ENCODE measurements at places on chromosomes 11 and 22.

- no peak for DNase-seq
Measured at GRCh38 chr11:31820438-31820818, 9.3 kb upstream of the PAX6 start.

DNA sequence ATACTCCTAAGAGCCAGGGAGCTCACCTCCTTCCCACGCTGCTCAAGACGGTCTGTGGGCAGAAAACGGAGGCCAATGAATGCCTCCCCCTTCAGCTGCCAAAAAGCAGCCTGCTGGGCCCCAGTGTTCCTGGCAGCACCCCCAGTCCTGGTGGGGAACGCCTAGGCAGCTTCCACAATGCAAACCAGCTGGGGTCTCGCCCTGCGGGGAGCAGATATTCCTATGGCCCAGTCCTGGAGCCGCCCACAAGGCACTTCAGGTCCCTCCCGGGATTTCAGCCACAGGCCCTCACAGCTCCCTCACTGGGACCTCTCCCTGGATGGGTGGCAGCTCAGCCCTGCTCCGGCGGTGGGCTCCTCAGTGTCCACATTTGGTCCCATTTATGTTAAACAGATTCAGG, 29.2 kb downstream of the A4GALT start:
- DNase-seq: no peak

DNA sequence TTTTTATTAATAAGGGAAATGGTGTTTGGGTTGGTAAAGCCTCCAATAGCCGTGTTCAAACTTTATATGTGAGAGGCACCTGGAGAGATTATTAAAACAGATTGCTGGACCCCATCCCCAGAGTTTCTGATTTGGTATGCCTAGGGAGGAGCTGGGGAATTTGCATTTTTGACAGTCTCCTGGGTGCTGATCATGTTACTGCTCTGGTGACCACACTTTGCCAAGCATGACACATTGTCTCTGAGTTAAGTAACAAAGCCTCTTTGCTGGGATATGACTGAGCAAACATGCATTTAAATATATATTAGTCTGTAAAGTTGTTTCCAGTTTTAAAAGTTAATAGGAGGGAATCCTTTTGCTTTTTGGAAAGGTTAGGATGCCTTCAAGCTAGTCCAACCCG, 140.4 kb downstream of the NAV2 start:
- DNase-seq: no peak

GRCh38 chr22:50530877-50531545, 1.2 kb upstream of the TYMP start:
- DNase-seq: peak; percentile 79

DNA sequence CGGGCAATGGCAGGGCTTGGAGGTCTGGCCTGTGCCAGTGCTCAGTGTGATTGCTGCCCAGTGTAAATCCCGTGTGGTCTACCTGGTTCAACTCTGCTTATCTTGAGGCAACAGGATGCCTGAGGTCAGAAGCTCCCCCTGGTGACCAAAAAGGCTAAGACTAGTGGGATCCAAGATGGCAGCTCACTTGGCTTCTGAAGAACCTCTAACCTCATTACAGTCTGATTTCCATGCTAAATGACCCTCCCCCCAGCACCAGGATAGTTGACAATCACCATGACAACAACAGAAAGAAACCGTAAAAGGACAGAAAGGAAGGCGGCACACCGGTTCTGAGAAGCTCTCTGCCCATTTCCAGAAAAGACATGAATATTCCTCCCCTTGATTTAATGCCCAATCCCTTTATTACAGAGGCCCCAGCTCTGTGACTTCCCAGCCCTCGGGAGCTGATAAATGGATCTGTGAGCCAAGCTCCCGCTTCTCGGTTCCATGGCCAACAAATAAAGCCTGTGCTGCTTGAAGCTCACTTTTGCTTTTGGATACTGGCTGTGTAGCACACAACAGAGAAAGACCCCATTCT, 398.4 kb downstream of the CTTN start:
- no peak for DNase-seq

DNA sequence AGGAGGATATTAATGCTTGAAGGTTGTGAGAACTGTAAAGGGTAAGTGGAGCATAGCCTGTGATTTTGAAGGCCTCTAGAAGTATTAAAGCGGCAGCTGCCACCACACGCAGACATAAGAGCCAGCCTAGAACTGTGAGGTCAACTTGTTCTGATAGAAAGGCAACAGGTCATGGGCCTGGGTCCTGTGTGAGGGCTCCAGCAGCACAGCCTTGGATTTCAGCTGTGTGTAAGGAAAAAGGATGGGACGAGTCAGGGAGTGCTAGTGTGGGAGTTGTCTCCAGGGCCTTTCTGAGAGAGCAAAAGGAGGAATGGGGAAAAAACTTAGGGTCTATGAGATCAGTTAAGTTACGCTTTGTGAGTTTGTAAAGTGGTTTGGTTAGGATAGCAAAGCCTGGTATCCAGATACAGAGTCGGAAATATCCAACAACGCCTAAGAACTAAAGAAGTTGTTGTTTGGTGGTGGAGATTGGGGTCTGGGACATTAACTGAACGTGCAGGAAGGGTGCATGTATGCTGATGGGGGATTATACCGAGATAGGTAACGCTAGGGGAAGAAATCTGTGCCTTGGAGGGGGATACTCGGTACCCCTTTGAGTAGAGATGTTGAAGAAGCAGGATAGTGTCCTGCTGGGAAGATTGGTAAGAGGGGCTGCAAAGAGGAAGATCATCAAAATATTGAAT, 17.4 kb upstream of the ANO1 start:
- no peak for DNase-seq

- DNase-seq: no peak
Measured at GRCh38 chr22:46340676-46341075, 5.2 kb downstream of the TRMU start.

GRCh38 chr22:29772170-29772641, 5.0 kb downstream of the UQCR10 start:
- DNase-seq: no peak

DNA sequence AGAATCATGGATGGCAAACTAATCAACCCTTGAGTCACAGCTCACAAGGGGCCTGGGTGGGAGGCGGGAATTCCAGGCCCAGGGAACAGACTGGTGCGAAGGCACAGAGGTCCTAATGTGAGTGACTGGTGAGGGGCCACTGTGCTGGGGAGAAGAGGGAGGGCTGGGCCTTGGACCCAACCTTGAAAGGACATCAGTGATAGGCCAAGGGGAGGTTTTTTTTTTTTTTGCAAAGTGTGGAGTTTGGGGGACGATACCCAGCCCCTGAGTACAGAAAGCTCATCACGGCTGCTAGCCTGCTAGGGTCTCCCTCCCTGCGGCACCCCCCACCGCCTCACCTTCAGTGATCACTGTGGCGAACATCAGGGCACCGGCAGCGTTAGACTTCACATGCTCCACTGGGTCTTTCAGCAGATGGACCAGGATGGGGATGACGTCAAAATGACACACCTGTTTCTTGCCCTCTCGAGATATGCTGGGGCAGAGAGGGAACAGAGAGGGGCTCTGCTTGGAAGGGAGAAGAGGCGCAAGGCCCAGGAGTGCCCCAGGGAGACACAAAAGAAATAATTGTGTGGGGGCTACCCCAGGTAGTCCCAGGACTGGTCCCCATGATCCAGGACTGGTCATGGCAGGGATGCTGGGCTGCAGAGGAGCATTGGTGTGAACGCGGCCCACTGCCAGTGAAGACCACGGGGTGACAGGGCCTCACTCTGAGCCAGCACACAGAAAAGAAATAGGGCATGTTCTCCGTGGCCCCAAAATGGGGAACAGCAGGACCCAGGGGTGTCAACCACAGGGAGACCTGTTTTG, 8.6 kb upstream of the GNAZ start:
- no peak for DNase-seq

- DNase-seq: no peak
Measured at GRCh38 chr11:73579641-73580434, 18.1 kb downstream of the FAM168A start.

DNA sequence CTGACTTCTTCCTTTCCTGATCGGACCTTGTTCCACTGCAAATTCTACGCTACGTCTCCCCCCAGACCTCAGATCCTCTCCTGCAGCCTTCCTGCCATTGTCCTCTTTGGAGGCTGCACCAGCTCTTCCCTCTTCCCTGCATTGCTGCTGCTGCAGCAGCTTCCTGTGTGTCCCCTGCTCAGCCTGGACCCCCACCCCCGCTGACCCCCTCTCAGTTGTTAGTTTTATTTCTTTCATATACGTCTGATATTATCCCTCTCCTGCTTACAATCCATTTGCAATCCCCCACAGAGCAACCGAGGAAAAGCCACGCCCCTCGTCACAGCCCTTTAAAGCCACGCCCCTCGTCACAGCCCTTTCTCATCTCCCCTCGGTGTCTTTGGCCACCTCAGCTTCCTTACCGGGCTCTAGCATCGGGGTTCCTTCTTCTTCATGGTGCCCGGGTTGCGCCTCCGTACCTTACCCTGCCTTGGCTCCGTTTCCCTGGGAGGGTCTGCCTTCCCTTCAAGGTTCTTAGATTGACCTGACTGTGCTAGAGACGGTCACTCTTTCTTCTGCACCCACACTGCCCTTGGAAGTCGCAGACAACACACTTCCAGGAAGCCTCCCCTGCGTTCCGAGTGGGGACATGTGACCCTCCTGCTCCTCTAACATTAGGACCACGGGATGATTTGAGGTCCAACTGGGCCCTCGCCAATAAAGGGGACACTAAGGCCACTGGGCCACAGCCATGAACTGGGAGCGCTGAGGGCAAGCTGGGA, 4.8 kb downstream of the MRGPRG start:
- no peak for DNase-seq

DNA sequence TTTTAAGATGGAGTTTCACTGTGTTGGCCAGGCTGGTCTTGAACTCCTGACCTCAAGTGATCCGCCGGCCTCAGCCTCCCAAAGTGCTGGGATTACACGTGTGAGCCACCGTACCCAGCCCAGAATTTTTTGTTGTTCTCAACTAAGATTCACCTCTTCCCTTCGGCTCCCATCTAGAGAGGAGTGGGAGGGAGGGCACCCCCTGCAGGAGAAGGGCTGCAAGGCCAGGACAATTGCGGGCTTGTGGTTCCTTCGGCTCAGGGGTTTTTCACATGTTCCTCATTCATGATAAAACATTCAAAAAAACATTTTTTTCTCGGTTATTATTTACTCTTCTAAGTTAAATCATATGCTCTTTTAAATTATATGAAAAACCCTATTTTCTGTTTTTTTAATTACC, 201.1 kb upstream of the LRRC4C start:
- DNase-seq: no peak

DNA sequence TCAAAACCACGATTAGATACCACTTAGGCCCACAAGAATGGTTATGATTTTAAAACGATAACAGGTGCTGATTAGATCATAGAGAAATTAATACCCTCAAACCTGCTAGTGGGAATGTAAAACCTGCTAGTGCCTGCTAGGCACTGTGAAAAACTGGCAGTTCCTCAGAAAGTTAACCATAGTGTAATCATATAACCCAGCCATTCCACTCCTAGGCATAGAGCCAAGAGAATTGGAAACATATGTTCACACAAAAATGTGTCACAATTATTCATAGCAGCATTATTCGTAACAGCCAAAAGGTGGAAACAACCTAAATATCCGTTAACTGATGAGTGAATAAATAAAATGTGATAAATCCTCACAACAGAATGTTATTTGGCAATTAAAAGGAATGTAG, 122.2 kb upstream of the SYN3 start:
- no peak for DNase-seq

GRCh38 chr11:86469491-86470388, 95.1 kb downstream of the CCDC81 start:
- no peak for DNase-seq

DNA sequence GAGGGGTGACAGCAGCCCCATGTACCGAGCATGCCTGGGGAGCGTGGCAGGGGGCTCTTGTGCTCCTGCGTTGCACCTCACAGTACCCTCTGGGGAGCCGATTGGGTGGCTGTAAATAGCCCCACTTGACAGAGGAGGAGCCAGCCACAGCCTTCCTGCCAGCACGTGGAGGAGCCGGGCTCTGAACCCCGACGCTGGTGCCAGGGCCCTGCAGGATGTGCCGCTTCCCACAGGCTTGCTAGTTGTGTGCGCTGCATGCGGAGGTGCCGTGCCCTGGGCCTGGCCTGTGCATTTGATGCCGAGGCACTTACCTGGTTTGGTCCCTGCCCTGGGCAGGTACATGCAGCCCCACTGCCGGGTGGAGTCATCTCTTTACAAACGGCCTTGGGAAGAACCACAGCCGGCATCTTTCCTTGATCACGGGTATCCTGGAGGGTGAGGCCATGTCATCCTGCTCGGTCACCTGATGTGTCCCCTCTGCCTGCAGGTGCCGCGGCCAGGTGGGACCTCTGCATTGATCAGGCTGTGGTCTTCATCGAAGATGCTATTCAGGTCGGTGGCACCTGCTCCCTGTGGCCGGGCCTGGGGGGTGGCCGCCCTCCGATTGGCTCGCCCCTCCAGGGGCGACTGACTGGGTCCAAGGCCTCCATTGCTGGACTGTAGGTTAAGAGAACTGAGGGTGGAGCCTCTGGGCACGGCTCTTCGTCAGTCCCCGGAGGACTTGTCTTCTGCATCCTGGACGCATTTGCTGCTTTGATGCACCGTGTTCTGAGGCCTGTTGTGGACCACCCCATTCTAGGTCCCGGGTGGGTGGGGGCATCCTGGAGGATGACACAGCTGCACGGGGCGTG, 5.0 kb downstream of the TPCN2 start:
- no peak for DNase-seq

GRCh38 chr11:75547617-75548058, 14.4 kb upstream of the SERPINH1 start:
- DNase-seq: peak; percentile 55

GRCh38 chr11:124748481-124749343, 3.3 kb downstream of the VSIG2 start:
- no peak for DNase-seq

DNA sequence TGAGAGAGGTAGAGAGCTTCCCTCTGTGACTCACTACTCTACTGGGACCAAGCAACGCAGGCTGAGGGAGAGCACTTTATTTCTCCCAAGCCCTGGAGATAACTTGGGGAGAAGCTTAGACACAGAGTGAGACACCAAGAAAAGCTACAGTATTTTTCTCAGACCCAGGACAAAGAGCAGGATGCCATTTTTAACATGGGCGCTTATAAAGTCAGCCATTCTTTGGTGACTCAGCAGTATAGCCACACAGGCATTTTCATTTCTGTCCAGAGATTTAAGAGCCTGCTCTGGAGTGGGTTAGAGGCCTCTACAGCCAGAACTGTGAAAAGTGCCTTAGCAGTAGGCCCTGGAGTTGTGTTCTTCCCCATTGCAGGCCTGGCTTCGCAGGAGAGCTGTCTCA, 55.0 kb upstream of the GLYAT start:
- no peak for DNase-seq

- DNase-seq: no peak
Measured at GRCh38 chr11:60926500-60926899, 2.2 kb downstream of the TMEM132A start.

DNA sequence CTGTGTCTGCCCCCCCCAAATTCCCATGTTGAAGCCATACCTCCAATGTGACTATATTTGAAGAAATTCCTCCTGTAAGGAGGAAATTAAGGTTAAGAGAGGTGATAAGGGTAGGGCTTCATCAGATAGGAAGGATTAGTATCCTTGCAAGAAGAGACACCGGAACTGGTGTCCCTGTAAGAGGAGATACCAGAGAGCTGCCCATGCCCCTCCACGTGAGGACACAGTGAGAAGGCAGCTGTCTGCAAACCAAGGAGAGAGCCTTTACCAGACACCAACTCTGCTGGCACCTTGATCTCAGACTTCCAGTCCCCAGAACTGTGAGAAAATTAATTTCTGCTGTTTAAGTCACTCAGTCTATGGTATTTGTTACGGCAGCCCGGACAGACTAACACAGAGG, 109.3 kb downstream of the ARFGAP2 start:
- no peak for DNase-seq
